ENCODE measurements at places on chromosomes 1 and 21.
A peak's percentile ranks its signal among the peaks of the same experiment; 100 is the strongest.

GRCh38 chr1:241479294-241479693 is 40.3 kb downstream of the FH start:
- no peaks in the 10 kb centered on the region for H3K36me3 ChIP-seq
- H3K4me3 ChIP-seq, result no peak overlapping the region
- no peaks in the 10 kb centered on the region for H3K4me1 ChIP-seq
- H3K27me3 ChIP-seq, result peaks cover 1% of the 10 kb centered on the region
- H3K27ac ChIP-seq, result no peak overlapping the region

DNA sequence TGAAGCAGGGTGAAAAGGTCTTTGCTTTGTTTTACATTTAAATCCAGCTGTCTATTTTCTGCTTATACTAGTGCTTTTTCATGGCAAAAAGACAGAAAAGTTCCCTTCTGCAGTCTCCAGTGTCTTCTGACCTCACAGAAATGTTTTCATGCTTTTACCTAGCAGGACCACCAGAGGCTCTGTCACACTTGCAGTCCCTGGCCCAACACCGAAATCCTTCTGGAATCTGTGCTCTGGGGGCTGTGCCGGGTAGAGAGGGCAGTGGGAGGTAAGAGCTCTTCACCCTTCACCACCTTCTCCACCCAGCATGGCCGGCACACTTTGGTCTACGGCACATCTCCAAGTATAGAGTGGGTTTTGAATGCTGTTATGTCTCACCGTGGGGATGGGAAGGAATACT is 20.8 kb downstream of the GNAT2 start:
- H3K4me1 ChIP-seq, result no peaks in the 10 kb centered on the region
- H3K27ac ChIP-seq, result no peak overlapping the region
- no peak overlapping the region for H3K4me3 ChIP-seq
- H3K27me3 ChIP-seq, result no peaks in the 10 kb centered on the region
- DNase-seq, result peak; percentile 31

DNA sequence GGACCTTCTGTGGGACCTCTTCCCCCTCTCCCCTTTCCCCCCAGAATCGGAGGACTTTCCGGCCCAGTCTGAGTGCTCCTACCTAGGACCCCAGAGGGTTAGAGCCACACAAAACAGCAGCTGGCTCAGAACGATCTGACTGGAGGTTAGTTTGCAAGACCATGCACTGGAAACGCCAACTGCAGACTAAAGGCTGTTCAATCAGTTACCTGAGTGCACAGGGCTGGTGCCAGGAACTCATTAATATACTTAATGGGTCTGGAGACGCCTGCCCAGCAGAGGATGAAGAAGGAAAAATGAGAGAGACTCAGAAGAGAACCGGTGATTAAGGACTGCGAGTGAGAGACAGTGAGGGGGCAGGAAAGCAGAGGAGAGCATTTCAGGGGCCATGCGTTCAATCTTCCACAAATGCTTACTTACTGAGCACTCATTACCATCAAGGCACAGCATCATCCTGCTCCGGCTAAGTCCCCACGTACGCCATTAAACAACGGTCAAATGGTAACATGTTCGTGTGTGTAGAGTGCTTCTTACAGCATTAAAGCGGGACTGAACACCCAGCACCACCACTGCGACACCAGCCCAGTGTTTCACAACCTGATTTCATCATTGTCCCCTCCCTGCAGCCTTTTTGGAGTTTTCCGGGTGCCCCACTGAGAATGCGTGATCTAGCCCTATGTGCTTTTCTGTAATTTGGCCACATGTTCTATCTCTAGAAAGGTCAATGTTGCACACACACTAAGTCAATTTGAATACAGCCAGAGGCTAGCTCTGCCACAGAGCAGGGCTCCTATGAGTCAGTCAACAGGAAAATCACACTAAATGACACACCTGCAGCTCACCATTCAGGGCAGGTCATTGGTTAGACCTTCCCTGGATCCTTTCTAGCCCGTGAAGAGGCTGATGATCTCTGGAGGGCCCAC is 7.6 kb downstream of the ENO1 start:
- H3K36me3 ChIP-seq, result peaks cover 55% of the 10 kb centered on the region
- peak overlapping the region; percentile 49 for H3K27ac ChIP-seq
- DNase-seq, result no peak
- peaks cover 5% of the 10 kb centered on the region for H3K27me3 ChIP-seq
- peak overlapping the region; percentile 75 for H3K4me3 ChIP-seq

- H3K36me3 ChIP-seq, result no peaks in the 10 kb centered on the region
- no peak overlapping the region for H3K4me3 ChIP-seq
- H3K27ac ChIP-seq, result no peak overlapping the region
- no peaks in the 10 kb centered on the region for H3K4me1 ChIP-seq
Measured at GRCh38 chr1:190147616-190148015, 330.0 kb downstream of the BRINP3 start.

- no peak overlapping the region for H3K27ac ChIP-seq
- no peak overlapping the region for H3K4me3 ChIP-seq
Measured at GRCh38 chr1:235714205-235714897, 64.8 kb upstream of the GNG4 start.

GRCh38 chr21:25837533-25838265 is 102.9 kb downstream of the GABPA start:
- H3K27ac ChIP-seq, result no peak overlapping the region
- no peak for DNase-seq
- no peaks in the 10 kb centered on the region for H3K4me1 ChIP-seq
- H3K36me3 ChIP-seq, result peaks cover 13% of the 10 kb centered on the region
- no peak overlapping the region for H3K4me3 ChIP-seq
- no peaks in the 10 kb centered on the region for H3K27me3 ChIP-seq
